ENCODE measurements at places on chromosomes 5 and 9.

GRCh38 chr5:107548477-107548876 is 122.3 kb downstream of the EFNA5 start:
- DNase-seq = no peak

- DNase-seq = no peak
Measured at GRCh38 chr5:80343067-80343466, 23.3 kb downstream of the SPZ1 start.

GRCh38 chr5:40619421-40619820 is 60.3 kb upstream of the PTGER4 start:
- DNase-seq = peak; percentile 53

DNA sequence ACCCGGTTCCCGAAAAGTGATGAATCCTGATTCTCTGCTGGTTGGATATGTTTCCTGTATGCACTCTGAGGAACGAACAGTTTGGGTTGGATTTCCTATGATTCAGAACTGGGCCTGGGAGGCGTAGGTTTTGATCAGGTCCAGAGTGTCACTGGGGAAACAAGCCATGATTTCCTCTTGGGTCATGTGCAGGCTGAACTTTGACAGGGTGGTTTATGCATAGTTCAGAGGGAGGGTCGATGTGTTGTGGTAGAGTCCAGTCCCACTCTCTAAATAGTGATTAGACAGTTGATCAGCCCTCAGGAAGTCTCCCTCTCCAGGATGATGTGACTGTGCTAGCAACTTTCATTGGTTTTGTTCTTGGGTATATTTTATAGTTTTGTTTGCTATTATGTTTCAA is 17.4 kb downstream of the ATG10 start:
- DNase-seq = no peak

DNA sequence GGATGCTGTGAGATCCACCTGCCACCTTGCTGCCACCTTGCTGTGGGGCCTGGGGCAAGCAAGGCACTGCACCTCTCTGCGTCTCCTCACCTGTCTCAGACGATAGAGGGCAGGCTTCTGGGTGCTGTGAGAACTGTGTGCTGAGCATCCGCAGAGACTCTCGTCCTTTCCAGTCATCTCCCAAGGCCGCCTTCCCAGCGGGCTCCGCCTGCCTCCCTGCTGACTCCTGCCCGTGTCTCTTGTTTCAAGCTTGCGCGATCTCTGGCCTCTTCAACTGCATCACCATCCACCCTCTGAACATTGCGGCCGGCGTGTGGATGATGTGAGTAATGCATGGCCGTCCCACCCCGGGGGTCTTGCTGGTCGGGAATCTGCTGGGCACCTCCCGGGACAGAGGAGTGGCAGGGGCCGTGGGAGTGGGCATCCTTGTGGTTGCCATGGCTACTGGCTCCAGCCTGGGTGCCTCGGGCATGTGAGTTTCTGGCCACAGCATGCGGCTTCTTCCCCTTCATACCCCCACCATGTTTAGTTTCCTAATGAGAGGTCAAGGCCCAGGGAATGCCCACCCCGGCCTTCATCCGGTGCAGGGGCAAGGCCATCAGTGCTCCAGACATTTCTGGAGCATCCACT is 3.6 kb downstream of the CACFD1 start:
- DNase-seq = no peak

- DNase-seq = peak; percentile 44
Measured at GRCh38 chr9:88396836-88397577, 8.8 kb downstream of the SPIN1 start.

GRCh38 chr5:93407454-93407853 is 173.6 kb downstream of the NR2F1-AS1 start:
- DNase-seq = no peak

- no peak for DNase-seq
Measured at GRCh38 chr9:14251154-14252071, 62.5 kb downstream of the NFIB start.

GRCh38 chr5:84168841-84169240 is 215.8 kb downstream of the EDIL3 start:
- no peak for DNase-seq

DNA sequence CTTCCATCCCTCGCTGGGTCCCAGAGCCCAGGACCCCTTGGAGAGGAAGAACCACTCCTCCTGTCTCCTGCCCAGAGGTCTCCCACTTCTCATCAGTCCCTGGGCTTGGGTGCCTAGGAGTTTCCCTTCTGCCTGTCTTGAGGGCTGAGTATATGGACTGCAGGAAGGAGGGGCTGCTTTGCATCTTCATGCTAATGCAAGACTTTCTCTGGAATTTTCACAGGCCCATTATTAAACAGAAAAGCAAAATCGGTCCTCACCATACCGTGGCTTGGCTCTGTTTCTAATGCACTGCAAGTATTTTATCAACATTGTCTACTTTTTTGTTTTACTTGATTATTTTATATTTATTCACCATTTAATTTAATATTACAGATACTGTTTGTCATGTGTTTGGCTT is 34.5 kb downstream of the TRIO start:
- DNase-seq = no peak

- no peak for DNase-seq
Measured at GRCh38 chr5:168163966-168164365, 127.5 kb upstream of the WWC1 start.

DNA sequence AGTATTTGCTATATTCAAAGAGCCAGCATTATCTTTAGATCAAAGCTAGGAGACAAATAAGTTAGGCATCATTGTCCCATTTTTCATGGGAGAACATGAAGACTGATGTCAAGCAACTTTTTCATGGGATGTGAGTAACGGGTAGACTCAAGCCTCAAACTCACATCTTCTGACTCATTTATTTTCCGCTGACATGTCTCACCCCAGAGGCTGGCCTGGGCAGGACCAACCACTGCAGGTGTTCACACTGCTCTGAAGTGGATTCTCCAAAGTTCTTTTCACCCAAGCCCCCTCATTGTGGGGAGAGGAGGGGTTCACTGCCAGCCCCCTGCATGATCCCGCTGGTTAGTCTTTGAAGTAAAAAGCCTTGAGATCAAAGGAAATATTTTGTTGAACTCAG is 34.9 kb upstream of the BASP1 start:
- DNase-seq = peak; percentile 73

- no peak for DNase-seq
Measured at GRCh38 chr5:68048516-68048915, 167.0 kb upstream of the PIK3R1 start.

DNA sequence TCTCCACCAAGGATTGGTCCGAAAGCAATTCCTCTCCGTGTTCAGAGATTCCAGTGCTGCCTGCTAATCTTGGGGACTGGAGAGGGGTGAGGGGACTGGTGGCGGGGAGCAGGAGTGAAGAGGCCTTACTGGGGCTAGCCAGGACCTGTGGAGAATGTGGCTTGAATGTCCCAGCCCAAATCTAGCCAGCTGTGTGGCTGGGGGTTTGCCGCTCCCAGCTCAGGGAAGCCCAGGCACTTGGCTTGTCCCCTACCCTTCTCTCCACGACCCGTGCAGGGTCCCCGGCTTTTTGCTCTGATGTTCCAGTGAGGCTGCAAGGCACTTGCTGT is 2.4 kb downstream of the N4BP3 start:
- no peak for DNase-seq

DNA sequence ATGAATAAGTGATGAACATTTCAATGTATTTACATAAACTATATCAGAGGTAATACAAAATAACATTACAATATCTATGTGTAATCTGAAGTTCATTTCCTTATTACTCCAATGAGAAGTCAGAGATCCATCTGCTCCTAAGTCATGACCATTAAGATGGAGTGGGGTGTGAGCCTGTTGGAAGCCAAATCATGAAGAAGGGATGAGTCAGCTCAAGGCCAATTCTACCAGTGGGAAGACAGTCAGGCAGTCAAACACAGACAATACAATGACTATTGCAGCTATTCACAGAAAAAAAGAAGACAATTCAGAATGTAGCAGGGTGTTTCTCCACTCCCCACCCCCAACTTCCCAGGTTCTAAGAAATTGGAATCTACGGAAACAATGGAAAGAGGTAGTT is 155.0 kb downstream of the NFIB start:
- DNase-seq = peak; percentile 26

GRCh38 chr5:175803254-175803653 is 68.1 kb upstream of the CPLX2 start:
- no peak for DNase-seq

DNA sequence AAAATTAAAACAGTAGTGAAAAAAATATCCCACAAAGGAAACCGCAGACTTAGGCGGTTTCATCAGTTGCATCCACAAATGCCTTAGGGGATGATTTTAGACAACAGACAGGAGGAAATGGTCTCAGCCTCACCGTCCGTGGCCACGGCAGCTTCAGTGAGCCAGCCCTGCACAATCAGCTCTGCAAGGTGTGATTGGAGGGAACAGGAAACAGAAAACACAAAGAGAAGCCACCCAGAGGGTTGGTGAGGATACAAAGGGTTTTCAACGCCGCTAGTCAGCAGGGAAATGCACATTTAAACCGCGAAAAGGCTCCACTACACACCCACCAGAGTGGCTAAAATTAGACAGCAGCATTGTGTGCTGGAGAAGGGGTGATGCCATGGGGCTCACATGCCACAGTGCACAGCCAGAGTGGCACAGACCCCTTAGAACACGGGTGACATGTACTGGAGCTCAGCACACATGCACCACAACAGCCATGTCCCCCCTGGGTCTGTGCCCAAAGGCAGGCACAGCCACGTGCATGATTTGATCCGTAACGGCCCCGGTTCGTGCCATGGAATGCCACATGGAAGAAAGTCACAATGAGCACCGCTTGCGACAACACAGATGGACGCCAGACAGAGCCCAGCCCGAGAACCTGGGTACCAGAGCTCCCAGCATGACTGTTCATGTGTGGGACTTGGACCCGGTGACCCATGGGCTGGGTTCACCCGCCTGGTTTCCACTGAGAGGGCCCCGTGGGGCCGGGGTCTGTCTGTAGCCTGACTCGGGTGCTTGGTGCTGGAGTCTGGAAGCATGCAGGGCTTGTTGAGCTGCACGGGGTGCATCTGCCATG is 18.3 kb upstream of the TERT start:
- DNase-seq = no peak

DNA sequence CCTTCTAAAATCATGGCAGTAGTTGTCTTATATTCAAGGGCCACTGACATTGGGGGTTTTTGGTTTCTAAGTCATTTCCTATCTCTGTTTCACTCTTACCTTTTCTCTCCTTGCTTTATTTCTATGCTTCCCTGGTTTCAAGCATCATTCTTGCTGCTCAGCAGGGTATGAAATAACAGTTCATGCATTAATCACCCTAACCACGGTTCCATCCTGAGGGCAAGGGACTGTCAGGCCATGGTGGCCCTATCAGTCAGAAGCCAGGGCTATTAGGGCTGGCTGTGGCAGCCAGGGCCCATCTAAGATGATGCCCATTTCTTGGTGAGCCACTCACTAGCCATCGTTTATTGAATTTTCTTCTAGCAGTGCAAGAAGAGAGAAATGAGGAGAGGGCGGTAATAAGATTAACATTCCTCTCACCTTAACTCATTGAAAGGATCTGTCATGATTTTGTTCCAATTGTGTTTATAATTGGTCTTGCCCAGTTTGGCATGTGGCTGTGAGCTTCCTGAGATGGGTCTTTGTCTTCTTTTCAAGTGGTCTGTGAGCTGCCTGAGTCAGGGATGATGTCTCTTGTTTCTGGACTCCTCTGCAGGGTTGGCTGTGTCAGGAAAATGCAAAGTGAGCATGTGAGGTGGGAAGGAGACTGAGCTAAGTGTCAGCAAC is 45.2 kb downstream of the CYSTM1 start:
- DNase-seq = peak; percentile 48

GRCh38 chr9:80062567-80062966 is 490.8 kb downstream of the TLE4 start:
- no peak for DNase-seq

DNA sequence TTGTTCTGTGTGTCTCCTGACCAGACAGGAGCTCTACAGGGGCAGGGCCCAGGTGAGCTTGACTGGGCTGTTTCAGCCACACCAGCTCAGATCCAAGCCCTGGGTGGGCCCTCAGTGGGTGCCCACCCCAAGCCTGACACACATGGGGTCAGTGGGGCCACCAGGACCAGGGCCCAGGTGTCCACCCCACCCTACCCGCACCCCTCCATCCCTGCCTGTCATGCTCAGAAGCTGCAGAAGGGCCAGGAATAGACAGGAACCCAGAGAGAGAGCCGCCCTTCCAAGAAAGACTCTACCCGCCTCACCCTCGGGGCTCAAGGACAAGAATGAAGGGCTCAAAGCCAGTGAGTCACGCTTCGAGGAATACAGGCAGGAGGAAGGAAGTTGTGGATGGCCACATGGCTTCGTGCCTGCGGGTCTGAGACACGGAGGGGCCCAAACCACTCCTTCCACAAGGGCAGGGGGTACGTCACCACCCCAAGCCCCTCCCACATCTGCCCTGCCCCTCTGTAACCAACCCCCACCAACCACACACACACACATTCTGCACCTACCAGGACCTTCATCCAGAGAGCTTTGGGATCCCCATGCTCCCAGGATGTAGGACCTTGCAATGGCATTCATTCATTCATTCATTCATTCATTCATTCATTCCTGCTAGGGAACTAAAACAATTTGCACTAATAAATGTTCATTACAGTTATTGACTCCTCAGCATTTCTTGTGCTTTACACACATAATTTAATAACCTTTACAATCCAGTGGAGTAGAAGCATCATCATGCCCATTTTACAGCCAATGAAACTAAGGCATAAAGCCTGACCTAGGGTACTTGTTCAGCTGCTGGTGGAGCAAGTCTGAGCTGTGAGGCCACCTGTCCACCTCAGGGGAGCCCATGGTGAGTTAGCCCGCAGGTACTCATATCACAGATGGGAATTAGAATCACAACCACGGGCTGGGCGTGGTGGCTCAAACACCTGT is 55.9 kb upstream of the STXBP1 start:
- peak; percentile 94 for DNase-seq

DNA sequence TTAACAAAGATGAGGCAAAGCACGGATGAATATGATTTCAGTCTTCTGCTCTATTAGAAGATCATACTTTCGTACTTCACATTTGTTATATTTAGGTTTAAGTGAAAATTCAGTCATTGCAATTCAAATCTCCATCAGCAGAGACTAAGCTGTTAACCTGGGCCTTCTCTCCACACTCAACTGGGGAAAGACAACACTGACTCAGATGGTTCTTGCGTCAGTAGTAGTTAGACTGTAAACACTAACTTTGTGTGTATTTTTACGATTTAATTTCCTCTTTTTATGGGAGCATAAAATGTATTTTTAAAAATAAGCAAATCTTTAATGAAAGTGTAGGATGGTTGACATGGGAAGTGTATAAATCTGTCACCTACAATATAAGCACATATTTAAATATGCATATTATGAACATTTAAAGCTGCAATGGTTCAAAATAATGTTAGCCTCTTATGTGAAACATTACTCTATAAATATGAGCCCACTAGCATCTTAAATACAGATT is 42.7 kb upstream of the ZNF608 start:
- peak; percentile 37 for DNase-seq

DNA sequence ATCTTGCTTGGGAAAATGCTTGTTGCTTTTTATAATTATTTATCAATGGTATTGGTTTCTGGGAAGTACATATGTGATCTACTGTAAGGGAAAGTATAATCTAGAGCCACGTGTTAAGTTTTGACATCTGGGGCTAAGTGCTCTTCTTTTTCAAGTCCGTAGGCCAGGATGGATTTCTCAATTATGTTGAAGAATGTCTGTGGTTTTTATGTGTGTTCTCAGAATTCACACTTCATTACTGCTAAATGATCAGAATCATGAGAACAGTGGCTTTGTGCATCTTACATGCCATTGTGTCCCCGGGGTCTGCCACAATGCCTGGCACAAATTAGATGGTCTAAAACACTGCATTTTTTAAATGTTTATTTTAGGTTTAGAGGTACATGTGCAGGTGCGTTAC is 14.5 kb upstream of the AUH start:
- no peak for DNase-seq

GRCh38 chr5:173237875-173238220 is 2.8 kb upstream of the NKX2-5 start:
- DNase-seq = no peak

Data from HCEC 1CT (cell line).